NCI-H748 treated with DMSO at 0.1 percent for 48 hours (cell line): ENCODE measurements at places on chromosomes 1 and 21.

DNA sequence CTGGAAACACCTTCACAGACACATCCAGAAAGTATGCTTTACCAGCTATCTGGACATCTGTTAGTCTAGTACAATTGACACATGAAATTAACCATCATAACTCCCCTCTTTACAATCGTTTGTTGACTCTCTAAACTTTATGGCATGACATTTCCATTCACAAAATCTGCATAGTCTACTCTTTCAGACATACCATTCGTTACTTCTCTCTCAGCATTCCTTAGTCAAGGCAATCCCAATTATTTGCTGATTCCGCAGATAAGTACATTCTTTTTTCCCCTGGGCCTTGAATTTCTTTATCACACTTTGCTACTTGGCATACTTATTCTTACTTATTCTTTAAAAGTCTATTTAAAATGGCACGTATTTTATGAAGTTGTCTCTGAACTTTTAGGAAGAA is 15.1 kb upstream of the CRB1 start:
- no peak for DNase-seq

GRCh38 chr1:75643460-75643859 is 32.5 kb upstream of the SLC44A5 start:
- no peak for DNase-seq

DNA sequence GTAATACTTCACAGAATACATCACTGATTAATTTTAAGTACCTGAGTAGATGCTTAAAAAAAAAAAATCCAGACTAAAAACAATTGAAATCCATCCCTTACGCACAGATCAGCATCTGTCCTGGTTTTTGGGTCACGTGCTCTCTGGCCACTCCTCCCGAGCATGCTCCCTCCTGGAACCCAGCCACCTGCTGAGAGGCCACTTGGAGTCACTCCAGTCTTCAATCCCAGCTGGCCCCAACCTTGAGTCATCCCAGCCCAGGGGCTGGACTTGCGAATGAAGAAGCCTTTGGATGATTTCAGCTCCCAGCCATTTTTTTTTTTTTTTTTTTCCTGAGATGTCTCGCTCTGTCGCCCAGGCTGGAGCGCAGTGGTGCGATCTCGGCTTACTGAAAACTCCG is 8.9 kb downstream of the MAP1LC3C start:
- DNase-seq, result no peak

DNA sequence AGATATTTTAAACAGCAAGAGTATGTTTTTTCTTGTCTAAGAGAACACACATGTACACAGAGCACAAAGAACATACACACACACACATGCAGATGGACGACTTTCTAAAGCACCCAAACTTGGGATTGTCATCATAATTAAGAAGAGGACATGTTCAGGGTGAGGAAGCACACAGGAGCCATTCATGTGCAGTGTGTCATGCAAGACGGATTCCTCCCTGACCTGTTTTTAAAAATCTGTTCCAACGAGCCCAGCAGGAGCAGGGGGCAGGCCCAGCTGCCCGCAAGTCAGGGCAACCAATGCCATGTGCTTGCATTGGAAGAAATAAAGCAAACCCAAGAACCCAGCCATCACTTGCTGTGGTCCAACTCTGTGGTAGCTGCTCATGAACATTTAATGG is 167.3 kb upstream of the ZNF644 start:
- no peak for DNase-seq

DNA sequence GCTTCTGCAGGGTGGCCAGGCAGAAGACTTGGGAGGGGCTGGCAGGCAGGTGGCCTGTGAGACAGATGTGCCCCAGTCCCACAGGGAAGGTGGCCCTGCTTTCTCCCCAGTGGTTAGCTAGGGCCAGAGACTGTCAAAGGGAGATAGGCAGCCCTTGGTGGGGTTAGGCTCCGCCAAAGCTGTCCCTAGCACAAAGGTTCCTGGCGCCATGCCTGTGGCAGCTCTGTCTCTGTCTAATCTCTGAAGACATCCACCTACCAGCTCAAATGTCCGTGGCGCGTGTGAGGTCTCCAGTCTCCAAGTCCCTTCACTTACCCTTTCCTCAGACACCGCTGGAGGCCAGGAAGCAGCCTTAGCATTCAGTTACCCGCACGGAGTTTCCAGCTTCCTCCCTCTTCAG is 17.7 kb downstream of the TCP10L start:
- DNase-seq, result no peak

GRCh38 chr1:228850141-228851100 is 115.1 kb downstream of the RHOU start:
- DNase-seq, result no peak

- no peak for DNase-seq
These were observed 3.1 kb downstream of the PTAFR start for GRCh38 chr1:28173151-28173979.

DNA sequence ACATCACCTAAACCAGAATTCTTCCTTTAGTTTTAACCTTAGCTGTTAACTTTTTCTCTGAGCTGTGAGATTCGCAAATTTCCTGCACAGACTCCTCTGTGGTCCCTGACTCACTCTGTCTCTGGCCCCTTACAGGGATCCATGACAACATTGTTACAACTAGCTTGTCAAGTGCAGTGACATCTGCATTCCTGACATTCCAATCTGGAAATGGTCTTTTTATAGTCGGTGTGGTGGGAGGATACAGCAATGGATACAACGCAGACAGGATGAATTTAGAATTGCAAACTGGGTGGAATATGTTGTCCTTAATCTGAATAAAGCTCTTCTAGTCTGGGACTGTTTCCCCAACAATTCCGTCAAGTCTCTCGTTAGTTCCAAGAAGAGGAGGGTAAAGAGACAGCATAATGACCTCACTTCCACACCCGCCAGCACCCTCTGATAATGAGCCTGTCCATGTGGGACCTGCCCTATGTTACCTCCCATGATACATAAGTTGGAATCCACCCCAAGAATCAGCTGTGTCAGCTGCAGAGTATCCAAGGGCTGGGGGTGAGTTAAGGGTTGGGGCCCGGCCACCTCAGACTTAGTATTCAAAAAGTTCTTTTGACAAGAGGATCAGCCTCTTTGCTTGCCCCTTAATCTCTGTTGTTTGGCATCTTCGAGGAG is 49.4 kb downstream of the ILDR2 start:
- no peak for DNase-seq

DNA sequence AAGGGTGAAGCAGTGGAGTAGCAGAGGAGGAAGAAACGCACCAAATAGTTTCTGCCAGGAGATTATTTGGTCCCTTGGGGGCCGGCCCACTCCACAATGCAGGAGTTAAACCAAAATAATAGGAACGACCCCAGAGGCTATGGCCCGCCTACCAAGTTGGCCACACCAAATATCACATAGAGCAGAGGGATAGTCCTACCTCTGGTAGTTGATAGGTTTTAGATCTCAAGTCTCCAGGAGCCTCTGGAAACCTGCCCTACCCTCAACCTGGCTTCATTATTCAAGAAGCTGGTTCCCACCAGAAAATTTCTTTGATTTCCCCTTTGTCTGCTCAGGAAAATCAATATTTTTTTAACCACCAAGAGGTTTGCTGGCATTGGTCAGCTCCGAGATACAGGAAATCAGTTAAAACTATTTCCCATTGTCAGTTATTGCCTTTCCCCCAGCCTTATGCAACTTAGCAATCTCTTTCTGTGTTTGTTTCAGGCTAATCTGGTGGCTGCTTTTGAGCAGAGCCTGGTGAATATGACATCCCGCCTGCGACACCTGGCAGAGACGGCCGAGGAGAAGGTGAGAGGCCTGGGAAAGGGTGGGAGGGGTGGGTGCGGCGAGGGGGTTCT is 35.5 kb upstream of the IPO9 start:
- DNase-seq, result no peak

DNA sequence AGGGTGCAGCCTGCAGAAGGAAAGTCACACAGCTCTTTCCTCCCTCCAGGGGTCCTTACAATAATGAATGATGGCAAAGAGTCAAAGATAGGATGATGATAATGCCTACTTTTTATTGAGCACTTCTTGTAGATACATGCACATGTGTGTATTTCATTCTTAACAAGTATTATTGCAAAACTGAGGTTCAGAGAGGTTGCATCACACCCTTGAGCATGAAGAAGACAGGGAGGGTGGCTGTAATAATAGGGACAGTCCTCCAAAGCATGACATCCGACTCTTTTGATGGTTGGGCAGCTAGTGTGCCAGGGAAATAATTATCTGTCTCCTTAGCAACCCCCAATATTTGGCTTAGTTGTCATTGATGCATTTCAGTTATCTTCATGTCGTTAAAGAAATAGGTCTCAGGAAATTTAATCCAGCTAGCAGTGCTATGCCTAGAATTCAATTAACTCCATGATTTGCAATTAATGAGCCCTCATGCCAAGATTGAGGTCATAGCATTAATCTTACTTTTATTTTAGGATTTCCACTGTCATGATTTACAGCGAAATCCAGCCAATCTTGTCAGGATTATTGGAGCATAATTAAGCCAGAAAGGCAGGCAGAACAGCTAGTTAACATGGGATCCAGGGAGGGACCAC is 35.0 kb downstream of the DNAJC6 start:
- DNase-seq, result peak; percentile 6

DNA sequence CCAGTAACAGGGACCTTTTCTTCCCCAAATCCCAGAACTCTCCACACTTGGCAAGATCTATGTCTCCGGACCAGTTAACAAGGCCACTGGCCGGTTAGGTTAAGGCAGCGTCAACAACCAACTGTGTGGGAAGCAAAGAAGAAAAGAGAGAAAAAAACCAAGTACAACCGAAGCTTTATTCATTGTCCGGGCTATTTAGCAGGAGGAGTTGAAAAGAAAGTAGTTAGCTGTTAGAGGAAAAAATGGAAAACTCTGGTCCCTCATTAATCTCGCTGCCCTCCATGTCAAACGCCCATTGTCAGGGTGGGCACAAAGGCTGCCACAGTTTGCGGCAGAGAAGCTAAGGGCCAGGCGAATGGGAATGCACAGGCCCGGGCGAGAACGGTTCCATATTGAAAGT is 49.3 kb upstream of the GRIK3 start:
- no peak for DNase-seq

DNA sequence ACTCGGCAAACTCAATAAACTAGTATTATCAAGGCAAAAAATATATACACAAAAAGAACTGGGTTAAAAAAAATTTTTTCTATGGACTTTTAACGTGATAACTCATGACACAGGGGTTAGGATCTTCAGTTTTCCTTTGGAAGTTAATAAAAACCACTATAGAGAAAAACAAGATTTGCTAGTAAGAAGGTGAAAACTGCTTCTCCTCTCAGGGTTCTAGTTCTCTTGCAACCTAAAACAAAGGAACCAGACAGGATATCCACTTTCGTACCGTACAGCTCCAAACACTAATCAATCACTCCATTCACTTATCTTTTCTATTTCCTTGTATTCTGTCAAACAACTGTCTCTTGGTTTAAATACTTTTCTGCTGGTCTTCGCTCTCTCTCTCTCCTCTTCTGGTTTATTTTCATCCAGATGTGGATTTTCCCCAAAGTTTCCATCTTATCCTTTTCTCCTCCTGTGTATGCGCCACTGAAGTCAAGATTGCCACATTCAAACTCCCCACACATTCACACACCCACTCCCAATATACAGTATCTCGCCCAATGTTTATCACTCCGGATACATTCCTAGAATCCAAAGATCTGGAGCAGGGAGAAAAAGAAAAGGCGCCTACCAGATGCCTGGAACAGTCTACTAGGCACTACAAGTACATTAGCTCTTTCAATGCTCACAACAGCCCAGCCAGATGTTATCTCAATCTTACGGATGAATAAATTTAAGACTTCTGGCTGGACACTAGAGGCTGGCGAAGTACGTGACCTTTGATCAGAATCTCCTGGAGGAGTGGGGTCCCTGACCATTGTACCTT is 775 bp upstream of the PRPF38B start:
- no peak for DNase-seq

GRCh38 chr1:237226177-237226944 is 184.4 kb downstream of the RYR2 start:
- no peak for DNase-seq

- DNase-seq, result peak; percentile 25
These were observed 1.3 kb upstream of the HMGN2 start for GRCh38 chr1:26470878-26471497.

DNA sequence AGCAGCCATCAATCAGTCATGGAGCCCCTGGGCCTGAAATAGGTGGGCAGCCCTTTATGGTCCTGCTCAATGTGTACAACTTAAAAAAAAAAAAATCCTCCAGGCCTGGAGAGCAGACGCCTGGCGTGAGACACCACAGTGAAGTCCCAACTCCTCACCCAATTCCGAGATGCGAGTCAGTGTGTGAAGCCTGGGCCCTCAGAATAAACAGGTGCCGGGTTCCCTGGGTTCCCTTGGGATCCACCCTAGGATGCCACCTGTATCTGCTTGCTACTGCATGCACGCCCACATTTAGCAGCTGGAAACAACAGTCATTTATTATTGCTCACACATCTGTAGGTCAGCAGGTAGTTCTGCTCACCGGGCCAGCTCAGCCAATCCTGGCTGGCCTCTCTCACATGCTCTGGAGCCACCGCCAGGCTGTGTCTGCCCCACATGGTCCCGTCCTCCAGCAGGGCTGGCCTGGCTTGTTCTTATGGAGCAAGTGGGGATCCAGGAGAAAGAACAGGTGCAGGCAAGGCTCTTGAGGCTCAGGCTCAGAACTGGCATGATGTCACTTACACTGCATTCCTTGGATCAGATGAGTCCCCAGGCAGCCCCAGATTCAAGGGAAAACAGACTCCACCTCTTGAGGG is 172.7 kb downstream of the NPHP4 start:
- DNase-seq, result no peak

GRCh38 chr1:242425232-242425631 is 99.3 kb downstream of the PLD5 start:
- no peak for DNase-seq

DNA sequence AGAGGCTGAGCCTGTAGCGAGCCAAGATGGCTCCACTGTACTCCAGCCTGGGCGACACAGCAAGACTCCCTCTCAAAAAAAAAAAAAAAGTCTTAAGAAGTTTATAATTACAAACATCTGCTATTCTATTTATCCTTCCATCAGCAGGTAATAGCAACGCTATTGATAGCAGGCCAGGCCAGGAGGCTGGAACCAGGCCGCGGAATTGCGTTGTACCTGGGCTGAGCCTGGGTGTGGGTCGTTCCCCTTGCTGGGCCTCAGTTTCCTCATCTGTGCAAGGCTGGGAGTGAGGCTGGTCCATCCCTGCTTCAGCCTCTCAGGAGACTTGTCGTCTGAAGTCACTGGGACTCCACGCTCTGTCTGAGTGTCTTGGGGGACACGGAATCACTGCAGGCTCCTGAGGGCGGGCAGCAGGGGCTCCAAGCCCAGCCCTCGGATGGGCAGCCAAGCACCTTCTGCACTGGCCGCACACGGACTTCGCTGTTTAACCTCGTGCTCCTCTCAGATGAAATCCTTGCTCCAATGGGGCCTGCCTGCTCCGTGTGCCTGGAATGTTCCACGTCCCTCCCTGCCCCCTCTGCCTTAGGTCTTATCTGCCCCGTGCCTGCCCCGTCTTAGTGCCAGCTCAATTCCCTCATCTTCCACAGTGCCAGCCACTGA is 103.9 kb upstream of the C1orf174 start:
- DNase-seq, result no peak

DNA sequence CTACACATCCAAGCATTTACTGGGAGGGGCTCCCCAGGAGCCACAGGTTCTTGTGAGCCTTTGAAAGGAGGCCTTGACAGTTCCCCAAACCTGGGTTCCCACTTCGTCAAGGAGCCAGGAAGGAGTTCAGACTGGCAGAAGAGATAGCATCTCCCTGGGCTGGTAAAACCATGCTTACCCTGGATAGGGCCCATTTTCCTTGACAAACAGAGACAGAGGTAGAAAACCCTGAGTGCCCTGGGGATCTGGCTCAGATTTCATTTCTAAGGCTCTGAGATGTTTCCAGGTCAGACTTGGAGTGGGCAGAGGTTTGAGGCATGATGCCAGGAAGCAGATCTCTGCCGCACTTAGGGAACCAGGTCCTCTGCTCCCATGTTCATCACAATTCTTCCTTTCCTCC is 2.7 kb downstream of the ETNK2 start:
- DNase-seq, result no peak
